Mesothelial cell of epicardium (in vitro differentiated cells): ENCODE measurements at places on chromosomes 4 and X. TPM values are rescaled to one million over a fixed set of nuclear protein-coding genes. Genes with fewer than 3 reads are reported as not detected.

GRCh38 chrX:129737916-129738315, 863 bp upstream of the XPNPEP2 start:
- peak overlapping the region; percentile 95 for H3K27ac ChIP-seq
- peaks cover 33% of the 10 kb centered on the region for H3K4me1 ChIP-seq
- no peak for DNase-seq
- H3K27me3 ChIP-seq = no peaks in the 10 kb centered on the region
- peaks cover 2% of the 10 kb centered on the region for H3K36me3 ChIP-seq
- H3K4me3 ChIP-seq = no peak overlapping the region

DNA sequence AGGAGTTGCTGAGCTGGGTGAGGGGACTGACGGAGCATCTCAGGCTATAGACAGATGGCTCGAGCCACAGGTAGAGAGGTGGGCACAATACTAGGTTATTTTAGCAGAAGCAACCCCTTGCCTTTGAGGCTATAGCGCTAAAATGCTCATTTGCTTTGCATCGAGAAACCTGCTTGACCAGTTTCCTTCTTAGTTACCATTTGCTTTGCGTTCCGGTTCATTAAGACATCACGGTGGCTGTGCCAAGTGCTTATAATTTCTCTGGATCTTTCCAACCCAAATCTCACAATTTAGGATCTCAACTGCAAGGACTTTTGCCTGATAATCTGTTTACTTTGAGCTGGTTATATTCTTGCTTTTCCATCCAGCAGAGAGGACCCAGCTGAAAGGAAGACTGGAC, 40.8 kb downstream of the DLG3 start:
- no peak for DNase-seq
- H3K4me1 ChIP-seq = peaks cover 18% of the 10 kb centered on the region
- H3K27ac ChIP-seq = peak overlapping the region; percentile 54
- peaks cover 13% of the 10 kb centered on the region for H3K36me3 ChIP-seq
- no peaks in the 10 kb centered on the region for H3K27me3 ChIP-seq
- no peak overlapping the region for H3K4me3 ChIP-seq

- no peak for DNase-seq
- H3K4me3 ChIP-seq = no peak overlapping the region
- H3K4me1 ChIP-seq = no peaks in the 10 kb centered on the region
- H3K36me3 ChIP-seq = no peaks in the 10 kb centered on the region
These were observed 657.2 kb upstream of the DIAPH2 start for GRCh38 chrX:96027407-96027806.

Gene STARD8
- 6.3 to 7.1 TPM (median 6.4 TPM) in 3 replicates for total RNA-seq

DNA sequence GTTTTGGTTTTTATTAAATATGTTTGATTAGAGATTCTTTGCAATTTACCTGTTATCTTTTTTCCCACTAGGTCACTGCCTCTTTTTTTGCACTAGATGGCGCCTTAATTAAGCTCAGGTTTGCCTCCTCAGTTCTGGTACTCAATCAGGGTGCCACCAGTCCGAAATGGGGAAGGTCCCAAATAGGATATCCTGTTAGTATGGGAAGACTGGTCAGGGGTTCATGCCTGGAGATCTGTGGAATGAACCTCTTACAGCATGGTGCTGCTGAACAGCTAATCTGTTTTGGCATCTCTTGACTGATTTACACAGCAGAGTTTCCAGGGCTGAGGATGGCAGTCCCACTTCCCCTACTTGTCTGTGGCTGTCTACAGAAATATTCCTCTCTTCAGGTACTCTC, 24.2 kb upstream of the VSIG1 start:
- H3K27me3 ChIP-seq = no peaks in the 10 kb centered on the region
- H3K4me1 ChIP-seq = no peaks in the 10 kb centered on the region
- DNase-seq = no peak
- no peaks in the 10 kb centered on the region for H3K36me3 ChIP-seq
- H3K27ac ChIP-seq = no peak overlapping the region

Gene MTNR1A
- total RNA-seq = 0.40 to 0.80 TPM (median 0.75 TPM) in 3 replicates

Gene MAGED2
- 410 to 423 TPM (median 423 TPM) in 3 replicates for total RNA-seq

- no peaks in the 10 kb centered on the region for H3K27me3 ChIP-seq
- peaks cover 6% of the 10 kb centered on the region for H3K4me1 ChIP-seq
- H3K27ac ChIP-seq = no peak overlapping the region
- no peak for DNase-seq
These were observed 101.2 kb downstream of the ZNF674 start for GRCh38 chrX:46444011-46444410.

GRCh38 chr4:144350706-144351105, 210.2 kb upstream of the GYPA start:
- peaks cover 35% of the 10 kb centered on the region for H3K4me1 ChIP-seq
- H3K27me3 ChIP-seq = peaks cover 17% of the 10 kb centered on the region
- H3K27ac ChIP-seq = no peak overlapping the region

DNA sequence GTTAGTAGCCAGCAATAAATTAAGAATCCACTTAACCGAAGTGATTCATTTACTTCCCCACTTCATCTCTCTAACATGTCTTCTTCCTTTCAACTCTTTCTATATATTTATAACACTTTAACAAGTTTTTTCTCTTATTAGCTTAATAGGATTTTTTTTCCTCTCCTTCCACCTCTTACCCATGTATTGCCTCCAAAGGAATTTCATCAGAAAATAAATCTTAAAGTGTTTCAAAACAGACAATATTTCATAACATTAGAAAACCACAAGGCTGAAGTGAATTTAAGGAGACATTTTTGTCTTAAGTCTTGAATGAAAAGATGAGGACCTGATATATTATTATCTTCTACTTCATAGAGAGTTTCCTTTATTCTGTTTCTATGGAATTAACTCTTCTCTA, 101.5 kb downstream of the PDGFC start:
- no peak overlapping the region for H3K4me3 ChIP-seq
- H3K36me3 ChIP-seq = peaks cover 12% of the 10 kb centered on the region
- DNase-seq = no peak
- no peaks in the 10 kb centered on the region for H3K27me3 ChIP-seq

Gene GLA
- 23.8 to 25.0 TPM (median 24.2 TPM) in 3 replicates for total RNA-seq

GRCh38 chrX:136528645-136529315, 3.2 kb upstream of the VGLL1 start:
- H3K27ac ChIP-seq = no peak overlapping the region
- H3K27me3 ChIP-seq = no peaks in the 10 kb centered on the region
- no peaks in the 10 kb centered on the region for H3K36me3 ChIP-seq
- no peak overlapping the region for H3K4me3 ChIP-seq

Gene HGFAC
- 1.9 to 2.5 TPM (median 2.0 TPM) in 3 replicates for total RNA-seq

DNA sequence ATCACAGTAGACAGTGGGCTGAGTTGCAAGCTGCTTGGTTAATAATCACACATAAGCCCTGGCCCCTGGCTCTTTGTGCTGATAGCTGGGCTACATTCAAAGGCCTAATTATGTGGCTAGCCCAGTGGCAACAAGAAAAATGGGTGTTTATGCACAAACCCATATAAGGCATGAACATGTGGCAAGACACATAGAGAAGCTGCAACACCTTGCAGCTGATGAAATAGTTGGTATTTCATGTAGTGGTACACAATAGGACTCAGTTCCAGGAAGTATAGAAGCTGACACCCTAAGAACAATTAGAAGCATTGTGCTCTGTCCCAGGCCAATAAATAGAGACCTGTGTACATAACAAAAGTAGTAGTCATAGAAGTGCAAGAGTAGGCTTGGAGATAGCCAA, 14.6 kb upstream of the ZNF630 start:
- H3K4me3 ChIP-seq = no peak overlapping the region
- H3K27ac ChIP-seq = no peak overlapping the region
- no peak for DNase-seq
- no peaks in the 10 kb centered on the region for H3K36me3 ChIP-seq
- H3K4me1 ChIP-seq = no peaks in the 10 kb centered on the region
